Activated CD4-positive, alpha-beta T cell treated with anti-CD3 and anti-CD28 coated beads for 1 hour (primary cell): ENCODE measurements at places on chromosomes 4 and X.

- no peak for DNase-seq
These were observed 515.5 kb downstream of the STPG2 start for GRCh38 chr4:97627750-97628149.

GRCh38 chr4:48196758-48197504, 62.9 kb upstream of the TXK start:
- DNase-seq = no peak

GRCh38 chr4:17895481-17895880, 84.7 kb downstream of the NCAPG start:
- no peak for DNase-seq

DNA sequence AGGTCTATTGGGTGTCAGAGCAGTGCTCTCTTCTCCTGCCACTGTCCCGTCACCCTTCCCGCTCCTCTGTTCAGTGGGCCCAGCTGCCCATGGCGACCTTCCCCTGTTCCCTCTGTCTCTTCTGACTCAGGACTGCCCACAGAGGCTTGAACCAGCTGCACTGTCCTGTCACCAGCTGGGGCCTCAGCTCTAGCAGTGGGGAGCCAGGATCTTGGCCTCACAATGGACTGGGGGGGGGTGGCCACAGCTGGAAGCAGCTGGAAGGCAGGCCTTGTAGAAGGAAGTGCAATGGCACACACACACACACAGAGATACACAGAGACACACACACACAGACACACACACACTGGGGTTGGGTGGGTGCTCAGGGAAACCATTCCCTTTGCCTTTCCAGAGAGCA, 114.0 kb upstream of the PJA1 start:
- no peak for DNase-seq

- no peak for DNase-seq
These were observed 32.3 kb downstream of the HERC5 start for GRCh38 chr4:88489100-88489761.

GRCh38 chrX:16700734-16701133, 11.7 kb downstream of the CTPS2 start:
- DNase-seq = no peak

- DNase-seq = no peak
These were observed 63.8 kb downstream of the GPRIN3 start for GRCh38 chr4:89243733-89244252.

- no peak for DNase-seq
These were observed 496.5 kb upstream of the LCORL start for GRCh38 chr4:18518098-18518497.

DNA sequence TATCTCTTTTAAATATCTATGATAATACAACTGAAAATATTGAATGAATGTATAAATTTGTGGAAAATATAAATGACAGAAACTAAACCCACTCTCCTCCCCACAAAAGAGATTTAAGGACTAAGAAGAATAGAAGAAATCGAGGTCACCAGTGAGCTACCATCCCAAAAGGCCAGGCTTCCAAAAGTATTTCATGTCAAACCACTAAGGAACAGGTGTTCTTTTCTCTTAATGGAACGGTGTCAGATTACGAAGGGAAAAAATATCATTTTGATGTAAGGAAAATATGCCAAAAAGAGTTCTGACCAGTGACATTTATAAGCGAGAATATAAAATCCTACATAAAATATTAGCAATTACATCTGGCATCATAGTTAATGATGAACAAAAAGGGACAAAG, 13.6 kb upstream of the TCEAL4 start:
- no peak for DNase-seq

DNA sequence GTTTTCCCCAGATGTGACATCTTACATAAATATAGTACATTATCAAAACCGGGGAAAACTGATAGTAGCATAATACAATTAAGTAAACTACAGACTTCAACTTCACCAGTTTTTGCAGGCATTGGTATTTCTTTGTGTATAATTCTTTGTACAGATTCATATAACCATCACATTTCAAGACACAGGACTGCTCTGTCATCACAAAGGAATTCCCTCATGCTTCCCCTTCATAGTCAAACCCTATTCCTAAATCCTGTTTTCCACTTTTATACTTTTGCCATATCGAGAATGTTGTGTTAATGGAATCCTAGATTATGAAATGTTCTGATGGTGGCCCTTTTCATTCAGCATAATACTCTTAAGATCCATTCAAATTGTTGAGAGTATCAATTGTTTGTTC, 36.0 kb downstream of the STIM2 start:
- DNase-seq = no peak
